ENCODE measurements at places on chromosomes 1 and 21. TPM values are rescaled to one million over a fixed set of nuclear protein-coding genes. Genes with fewer than 3 reads are reported as not detected.

DNA sequence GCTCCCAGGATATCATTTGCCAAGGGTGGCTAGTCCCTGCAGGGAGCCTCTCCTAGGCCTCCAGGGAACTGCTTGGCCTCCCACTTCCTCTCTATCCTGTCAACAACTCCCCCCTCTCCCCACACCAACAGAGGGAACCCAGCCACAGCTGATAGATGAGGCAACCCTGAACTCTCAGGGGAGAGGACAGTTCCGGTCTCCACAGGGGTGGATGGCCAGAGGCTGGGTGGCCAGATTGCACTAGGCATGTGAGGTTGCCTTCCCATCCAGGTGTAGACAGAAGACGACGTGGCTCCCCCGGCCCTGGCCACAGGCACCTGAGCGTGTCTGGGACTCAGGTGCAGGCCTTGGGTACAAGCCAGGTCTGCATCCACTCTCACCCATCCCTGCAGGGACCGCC lies 53.3 kb downstream of the TOR1AIP2 start:
- no peak overlapping the region for H3K4me3 ChIP-seq
- no peaks in the 10 kb centered on the region for H3K4me1 ChIP-seq
- H3K27ac ChIP-seq = no peak overlapping the region
- no peaks in the 10 kb centered on the region for H3K27me3 ChIP-seq
- H3K36me3 ChIP-seq = no peaks in the 10 kb centered on the region

GRCh38 chr1:185961664-185962063 lies 227.5 kb downstream of the HMCN1 start:
- H3K27ac ChIP-seq = peak overlapping the region; percentile 18
- peaks cover 13% of the 10 kb centered on the region for H3K36me3 ChIP-seq
- peaks cover 7% of the 10 kb centered on the region for H3K27me3 ChIP-seq
- DNase-seq = no peak

GRCh38 chr1:107689159-107689558 lies 275.8 kb downstream of the VAV3 start:
- H3K4me1 ChIP-seq = peaks cover 6% of the 10 kb centered on the region
- no peak for DNase-seq
- no peak overlapping the region for H3K4me3 ChIP-seq
- no peak overlapping the region for H3K27ac ChIP-seq
- H3K27me3 ChIP-seq = no peaks in the 10 kb centered on the region

- no peaks in the 10 kb centered on the region for H3K36me3 ChIP-seq
- DNase-seq = peak; percentile 76
Measured at GRCh38 chr1:6127587-6128163, 52.4 kb downstream of the CHD5 start.

DNA sequence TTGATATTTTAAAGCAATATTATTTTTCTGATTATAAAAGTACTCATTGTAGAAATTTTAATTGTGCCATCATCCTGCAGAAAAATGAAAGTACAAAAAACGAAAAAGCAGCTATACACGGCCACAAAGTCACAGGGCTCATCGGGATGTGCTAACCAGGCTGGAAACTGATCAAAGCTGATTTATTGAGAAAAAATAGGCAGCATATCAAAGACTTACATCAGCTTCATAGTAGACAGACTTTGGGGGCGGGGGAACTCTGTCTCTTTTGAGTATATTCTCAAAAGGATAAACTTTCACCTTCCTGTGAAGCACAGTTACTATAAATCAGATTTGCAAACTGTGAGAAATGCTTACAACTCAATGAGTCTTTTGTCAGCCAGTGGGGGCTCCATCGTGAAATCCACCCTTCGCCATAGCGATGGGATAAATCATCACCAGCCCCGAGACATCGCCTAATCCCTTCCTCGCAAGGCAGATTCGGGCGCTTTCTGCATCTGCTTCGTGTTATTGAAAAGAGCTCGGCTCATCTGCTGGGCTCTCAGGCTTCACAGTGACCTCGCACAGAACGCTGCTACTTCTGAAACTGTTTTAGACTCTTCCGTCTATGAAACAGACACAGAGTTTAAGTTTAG lies 69.2 kb upstream of the ERG start:
- DNase-seq = peak; percentile 29
- no peaks in the 10 kb centered on the region for H3K36me3 ChIP-seq
- H3K4me3 ChIP-seq = peak overlapping the region; percentile 21
- H3K27ac ChIP-seq = no peak overlapping the region

DNA sequence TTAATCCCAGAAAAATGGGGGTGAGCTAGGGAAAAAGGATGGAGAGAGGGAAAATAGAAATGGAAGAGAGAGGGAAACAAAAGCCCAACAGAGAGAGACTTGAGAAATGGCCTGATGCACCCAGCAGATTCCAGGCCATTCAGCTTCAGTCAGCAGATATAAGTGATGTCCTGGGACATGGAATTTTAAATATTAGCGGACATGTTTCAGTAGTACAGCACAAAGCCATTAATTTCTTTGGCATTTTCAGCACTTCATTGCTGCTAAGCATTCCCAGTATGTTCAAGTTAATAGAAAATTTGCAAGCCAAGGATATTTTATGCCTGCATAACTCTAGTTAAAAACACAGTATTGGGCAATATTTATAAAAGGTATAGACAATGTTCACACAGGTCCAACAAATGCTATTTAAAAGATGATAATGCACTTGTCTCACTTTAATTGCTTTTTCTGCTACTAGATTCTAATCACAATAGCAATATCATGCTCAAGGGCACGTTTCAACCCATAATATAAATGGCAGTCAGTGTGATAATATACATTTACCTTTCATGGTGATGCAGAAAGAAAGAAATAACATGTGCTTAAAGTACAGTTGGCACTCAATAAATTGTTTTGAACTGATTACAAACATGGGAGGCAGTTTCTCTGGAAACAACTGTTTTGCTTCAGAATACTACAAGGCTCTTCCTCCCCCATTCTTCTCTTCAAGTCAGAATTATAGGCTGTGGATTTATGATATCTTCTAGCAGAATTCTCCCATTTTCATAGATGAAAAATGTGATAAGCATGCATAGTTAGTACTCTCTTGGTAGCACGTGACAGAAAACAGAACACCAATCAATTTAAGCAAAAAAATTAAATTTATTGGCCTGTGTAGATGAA lies 108.1 kb upstream of the MAGI3 start:
- no peaks in the 10 kb centered on the region for H3K36me3 ChIP-seq
- no peaks in the 10 kb centered on the region for H3K4me1 ChIP-seq
- H3K4me3 ChIP-seq = no peak overlapping the region
- no peaks in the 10 kb centered on the region for H3K27me3 ChIP-seq
- DNase-seq = peak; percentile 26

DNA sequence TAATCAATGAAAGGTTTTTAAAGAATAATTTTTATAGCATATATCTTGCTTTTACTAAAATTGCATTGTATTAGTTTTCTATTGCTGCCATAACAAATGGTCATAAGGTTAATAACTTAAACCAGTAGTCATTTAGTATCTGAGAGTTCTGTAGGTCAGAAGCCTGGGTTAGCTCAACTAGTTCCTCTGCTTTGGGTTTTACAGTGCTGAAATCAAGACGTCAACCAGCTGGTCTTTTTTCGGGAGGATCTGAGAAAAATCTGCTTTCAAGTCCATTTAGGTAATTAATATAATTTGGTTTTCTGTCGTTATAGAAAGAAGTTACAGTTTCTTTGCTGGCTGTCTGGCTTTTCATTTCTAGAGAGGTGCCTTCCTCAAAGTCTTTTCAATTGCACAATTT lies 577.7 kb downstream of the MRPL39 start:
- no peaks in the 10 kb centered on the region for H3K27me3 ChIP-seq
- no peaks in the 10 kb centered on the region for H3K36me3 ChIP-seq
- DNase-seq = no peak
- no peak overlapping the region for H3K4me3 ChIP-seq

DNA sequence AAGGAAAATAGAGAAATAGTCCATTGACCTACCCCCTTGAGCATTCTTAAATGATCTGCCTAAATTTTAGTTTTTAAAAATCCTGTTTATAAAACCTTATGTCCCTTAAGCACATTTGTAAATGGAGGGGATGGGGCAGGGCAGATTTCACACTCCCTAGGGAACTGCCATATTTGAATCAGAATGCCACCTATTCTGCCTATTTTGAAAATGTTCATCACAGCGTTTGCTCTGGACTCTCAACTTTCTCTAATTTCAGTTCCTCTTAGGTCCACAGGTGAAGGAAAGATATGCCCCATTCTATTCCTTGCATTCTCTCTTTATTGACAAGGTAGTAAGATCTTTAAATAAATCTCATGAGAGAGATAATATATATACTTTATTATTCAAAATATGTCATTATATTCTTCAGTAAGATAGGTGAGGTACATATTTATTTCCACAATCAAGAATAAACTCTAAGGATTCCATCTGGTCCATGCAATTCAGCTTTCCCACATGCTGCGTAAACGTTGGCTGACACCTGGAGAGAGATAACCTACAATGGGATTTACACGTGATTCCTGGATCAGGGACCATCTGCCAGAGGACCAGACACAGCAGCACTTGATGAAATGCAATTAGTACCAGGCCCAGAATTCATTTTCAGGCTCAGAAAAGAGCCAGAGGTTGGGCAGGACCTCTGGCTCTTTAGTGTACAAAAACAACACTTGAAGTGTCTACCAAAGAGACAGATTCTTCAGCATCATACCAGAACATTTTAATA lies 1.2 kb upstream of the LPGAT1 start:
- peaks cover 12% of the 10 kb centered on the region for H3K36me3 ChIP-seq
- H3K27me3 ChIP-seq = no peaks in the 10 kb centered on the region
- H3K4me3 ChIP-seq = no peak overlapping the region
- peaks cover 24% of the 10 kb centered on the region for H3K4me1 ChIP-seq
- DNase-seq = peak; percentile 47

DNA sequence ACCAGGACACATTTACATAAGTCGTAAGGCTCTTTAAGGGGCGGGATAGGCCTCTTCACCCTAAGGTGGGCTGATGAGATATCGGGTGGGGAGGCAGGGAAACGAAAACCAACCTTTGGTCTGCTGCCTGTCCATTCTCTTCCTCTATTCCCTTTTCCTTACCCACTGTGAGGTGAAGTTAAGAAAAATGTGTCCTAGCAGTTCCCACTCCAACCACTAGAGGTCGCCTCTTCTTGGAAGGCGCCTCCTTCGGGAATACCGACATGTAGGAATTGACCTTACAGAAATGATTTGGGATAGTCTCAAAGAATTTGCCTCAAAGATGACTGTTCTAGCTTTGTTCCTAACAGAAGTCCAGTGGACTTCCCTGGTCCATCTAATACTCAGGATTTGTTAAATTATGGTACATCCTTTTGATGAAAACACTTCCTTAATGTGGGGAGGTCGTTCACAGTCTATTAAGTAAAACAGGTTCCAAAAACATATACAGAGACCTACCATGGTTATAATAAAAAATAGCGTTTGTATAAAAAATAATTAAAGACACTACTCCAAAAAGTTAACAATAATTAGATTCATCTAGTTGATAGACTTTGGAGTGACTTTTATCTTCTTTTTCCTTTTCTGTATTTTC lies 14.1 kb downstream of the AZIN2 start:
- H3K27me3 ChIP-seq = no peaks in the 10 kb centered on the region
- H3K36me3 ChIP-seq = no peaks in the 10 kb centered on the region
- H3K4me3 ChIP-seq = no peak overlapping the region
- no peaks in the 10 kb centered on the region for H3K4me1 ChIP-seq

- no peak overlapping the region for H3K27ac ChIP-seq
- no peak for DNase-seq
- no peaks in the 10 kb centered on the region for H3K27me3 ChIP-seq
Measured at GRCh38 chr1:182288749-182289604, 102.6 kb downstream of the GLUL start.

- DNase-seq = no peak
- peaks cover 12% of the 10 kb centered on the region for H3K4me1 ChIP-seq
- no peak overlapping the region for H3K4me3 ChIP-seq
- no peaks in the 10 kb centered on the region for H3K27me3 ChIP-seq
- H3K36me3 ChIP-seq = no peaks in the 10 kb centered on the region
Measured at GRCh38 chr1:10738061-10739058, 58.1 kb downstream of the CASZ1 start.

- no peak overlapping the region for H3K27ac ChIP-seq
- H3K27me3 ChIP-seq = peaks cover 19% of the 10 kb centered on the region
- no peaks in the 10 kb centered on the region for H3K4me1 ChIP-seq
- H3K4me3 ChIP-seq = no peak overlapping the region
Measured at GRCh38 chr1:897226-897625, 26.5 kb upstream of the SAMD11 start.

The IGFN1 gene
- polyA plus RNA-seq = 0.18 TPM

The DDI2 gene
- 3.4 TPM for polyA plus RNA-seq

The GPR61 gene
- polyA plus RNA-seq = not detected

The PDE9A gene
- 0.28 TPM for polyA plus RNA-seq

- no peak overlapping the region for H3K4me3 ChIP-seq
- H3K36me3 ChIP-seq = no peaks in the 10 kb centered on the region
- DNase-seq = no peak
- no peaks in the 10 kb centered on the region for H3K27me3 ChIP-seq
Measured at GRCh38 chr1:8348047-8348776, 30.3 kb downstream of the SLC45A1 start.

GRCh38 chr21:19914028-19914427 lies 1084.2 kb upstream of the NCAM2 start:
- no peak overlapping the region for H3K27ac ChIP-seq
- no peak for DNase-seq
- H3K4me3 ChIP-seq = no peak overlapping the region
- no peaks in the 10 kb centered on the region for H3K4me1 ChIP-seq
- H3K27me3 ChIP-seq = no peaks in the 10 kb centered on the region

DNA sequence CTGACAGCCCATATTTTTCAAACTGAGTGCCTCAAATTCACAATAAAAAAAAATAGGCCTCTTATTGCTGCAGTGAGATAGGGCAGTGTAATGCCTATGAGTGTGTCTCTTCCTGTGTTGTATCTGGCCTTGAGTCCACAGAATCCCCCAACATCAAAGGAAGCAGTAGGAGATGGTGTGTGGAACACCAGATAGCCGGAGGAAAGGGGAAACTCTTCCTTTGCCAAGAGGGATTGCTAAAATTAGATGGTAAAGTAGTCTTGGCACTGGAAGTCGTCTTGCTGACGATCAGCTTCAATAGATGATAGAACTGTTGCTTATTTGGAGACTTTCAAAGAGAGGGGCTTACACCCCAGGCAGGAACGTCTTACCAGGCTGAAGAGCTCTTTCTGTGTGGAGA lies 51.8 kb downstream of the RUNX1 start:
- H3K27ac ChIP-seq = no peak overlapping the region
- H3K4me3 ChIP-seq = no peak overlapping the region
- H3K27me3 ChIP-seq = no peaks in the 10 kb centered on the region
- H3K36me3 ChIP-seq = no peaks in the 10 kb centered on the region
- peaks cover 3% of the 10 kb centered on the region for H3K4me1 ChIP-seq
- no peak for DNase-seq

Data from SK-N-SH (cell line).